ENCODE measurements at places on chromosomes 13 and 19.

DNA sequence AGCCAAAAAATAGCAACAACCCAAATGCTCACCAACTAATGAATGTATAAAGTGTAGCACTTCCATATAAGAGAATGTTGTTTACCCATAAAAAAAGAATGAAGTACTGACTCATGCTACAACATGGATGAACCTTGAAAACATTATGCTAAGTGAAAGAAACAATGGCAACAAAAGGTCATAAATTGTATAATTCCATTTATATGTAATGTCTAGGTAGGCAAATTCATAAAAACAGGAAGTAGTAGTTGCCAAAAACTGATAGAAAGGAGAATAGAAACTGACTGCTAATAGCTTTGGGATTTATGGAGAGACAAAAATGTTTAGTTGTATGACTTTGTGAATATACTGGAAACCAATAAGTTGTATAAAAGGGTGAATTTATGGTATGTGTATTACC, 21.6 kb downstream of the MYCBP2 start:
- ATAC-seq = peak; percentile 26

DNA sequence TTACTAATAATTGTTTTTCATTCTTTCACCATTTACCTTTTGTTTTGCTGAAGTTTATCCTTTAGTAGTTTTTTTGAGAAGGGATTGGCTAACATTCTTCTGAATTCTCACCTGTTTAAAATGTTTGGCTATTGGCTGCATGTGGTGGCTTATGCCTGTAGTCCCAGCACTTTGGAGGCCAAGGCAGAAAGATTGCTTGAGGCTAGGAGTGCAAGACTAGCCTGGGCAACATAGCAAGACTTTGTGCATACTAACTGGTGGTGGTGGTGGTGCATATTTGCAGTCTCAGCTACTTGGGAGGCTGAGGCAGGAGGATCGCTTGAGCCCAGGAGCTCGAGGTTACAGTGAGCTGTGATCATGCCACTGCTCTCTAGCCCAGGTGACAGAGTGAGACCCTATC, 27.5 kb upstream of the RNF113B start:
- ATAC-seq = no peak

GRCh38 chr19:53958823-53959757, 3.6 kb upstream of the CACNG8 start:
- no peak for ATAC-seq

DNA sequence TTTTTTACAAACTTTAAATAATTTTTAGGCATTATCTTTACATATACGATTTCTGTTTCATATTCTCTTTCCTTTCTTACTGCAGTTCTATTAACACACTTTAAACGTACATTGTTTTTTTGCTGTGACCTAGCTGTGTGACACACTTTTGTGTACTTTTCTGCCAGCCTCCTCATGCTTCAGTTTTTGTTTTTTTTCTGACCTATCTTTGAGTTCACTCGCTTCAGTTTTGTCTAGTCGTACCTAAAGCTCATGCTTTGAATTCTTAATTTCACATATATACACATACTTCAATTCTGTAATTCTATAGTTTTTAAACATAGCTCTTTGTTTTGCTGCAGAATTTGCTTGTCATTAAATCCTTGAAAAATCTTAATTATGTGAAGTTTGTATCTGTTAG, 150.4 kb downstream of the PDS5B start:
- no peak for ATAC-seq

DNA sequence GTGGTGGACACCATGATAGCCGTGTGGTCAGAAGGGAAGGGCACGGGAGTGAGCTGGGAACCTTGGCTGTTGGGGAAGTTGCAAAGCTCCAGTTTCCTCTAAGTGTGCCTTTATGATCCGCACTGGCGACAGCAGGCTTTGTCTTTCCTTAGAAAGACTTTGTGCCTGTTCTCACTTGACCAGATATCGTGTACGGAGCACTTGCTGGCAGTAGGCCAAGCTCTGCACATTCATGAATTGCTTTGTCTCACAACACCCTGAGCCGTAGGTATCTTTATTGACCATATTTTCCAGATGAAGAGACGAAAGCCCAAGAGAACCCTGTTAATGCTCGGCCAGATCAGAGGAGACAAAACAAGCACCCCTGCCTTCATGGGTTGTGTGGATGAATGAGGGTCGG, 15.1 kb downstream of the CUL4A start:
- no peak for ATAC-seq

DNA sequence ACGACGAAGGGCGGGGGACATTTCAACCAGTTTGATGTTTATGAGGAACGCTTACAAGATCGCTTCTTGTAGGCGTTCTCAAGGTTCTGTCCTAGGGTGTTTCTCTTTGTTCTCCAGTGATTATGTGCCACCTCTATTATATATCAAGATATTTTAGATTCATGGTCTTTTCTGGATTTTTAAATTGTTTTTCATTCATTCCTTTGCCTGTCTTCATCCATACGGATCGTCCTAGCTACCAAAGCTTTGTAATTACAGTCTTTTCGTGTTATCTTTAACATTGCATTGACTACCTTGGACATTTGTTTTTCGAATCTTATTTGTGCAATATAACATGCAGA, 342 bp upstream of the EID2 start:
- ATAC-seq = no peak

DNA sequence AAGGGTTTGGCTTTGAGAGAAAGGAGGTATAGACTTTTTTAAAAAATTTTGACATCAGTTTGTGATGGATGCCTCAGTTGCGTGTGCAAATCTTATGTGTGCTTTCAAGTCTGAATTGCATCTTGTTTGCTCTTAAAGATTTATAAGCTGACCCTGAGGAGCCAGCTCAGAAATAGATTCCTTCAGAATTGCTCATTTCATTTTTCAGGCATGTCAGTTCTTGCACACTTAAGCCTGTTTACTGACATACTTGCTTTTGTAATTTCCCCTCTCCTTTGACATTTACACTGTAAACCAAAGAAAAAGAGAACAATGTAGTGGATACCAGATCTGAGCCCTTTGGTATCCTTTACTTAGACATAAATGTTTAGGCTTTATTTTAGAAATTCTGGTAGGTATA, 87.6 kb downstream of the RNF17 start:
- no peak for ATAC-seq

DNA sequence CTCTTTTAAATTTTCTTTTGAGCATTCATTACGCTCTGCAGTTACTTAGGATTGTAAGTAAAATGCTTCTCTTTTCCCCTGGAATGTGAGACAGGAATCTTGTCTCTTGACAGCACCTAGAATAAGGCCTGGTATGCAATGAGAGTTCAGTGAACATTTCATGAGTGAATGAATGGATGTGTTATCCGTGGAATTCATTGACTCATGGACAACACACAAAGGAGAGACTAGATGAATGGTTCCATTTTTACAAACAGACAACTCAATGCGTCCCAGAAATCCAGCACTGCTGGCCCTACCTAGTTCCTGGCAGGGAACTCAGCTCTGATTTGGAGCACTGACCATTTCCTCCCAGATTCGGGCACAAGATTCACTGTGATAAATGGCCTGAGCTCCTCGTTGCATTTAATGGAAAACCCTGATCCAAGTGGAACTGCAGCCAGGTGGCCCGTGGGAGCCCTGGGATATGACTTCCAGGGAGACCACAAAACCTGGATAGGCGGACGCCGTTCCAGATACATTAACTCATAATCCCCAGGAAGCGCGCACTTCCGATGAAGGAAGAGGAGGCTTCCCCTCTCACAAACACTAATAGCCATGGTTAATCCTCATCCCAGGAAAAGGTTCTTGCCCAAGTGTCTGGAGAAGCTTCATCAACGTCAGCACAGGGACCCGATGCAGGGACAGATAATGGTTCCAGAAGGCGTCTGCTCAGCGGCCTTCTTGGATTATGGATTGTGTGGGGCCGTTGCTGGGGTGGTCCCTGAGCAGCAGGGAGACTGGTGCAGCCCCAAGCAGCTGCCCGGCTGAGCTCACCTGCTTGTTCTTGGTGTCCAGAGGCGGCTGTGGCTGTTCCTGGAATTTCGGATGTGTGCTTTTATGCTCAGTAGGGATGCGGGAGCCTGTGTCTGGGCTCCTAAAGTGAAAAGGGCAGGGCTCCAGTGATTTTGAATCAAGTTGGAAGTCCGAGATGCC, 211.1 kb upstream of the TSHZ3 start:
- ATAC-seq = no peak

DNA sequence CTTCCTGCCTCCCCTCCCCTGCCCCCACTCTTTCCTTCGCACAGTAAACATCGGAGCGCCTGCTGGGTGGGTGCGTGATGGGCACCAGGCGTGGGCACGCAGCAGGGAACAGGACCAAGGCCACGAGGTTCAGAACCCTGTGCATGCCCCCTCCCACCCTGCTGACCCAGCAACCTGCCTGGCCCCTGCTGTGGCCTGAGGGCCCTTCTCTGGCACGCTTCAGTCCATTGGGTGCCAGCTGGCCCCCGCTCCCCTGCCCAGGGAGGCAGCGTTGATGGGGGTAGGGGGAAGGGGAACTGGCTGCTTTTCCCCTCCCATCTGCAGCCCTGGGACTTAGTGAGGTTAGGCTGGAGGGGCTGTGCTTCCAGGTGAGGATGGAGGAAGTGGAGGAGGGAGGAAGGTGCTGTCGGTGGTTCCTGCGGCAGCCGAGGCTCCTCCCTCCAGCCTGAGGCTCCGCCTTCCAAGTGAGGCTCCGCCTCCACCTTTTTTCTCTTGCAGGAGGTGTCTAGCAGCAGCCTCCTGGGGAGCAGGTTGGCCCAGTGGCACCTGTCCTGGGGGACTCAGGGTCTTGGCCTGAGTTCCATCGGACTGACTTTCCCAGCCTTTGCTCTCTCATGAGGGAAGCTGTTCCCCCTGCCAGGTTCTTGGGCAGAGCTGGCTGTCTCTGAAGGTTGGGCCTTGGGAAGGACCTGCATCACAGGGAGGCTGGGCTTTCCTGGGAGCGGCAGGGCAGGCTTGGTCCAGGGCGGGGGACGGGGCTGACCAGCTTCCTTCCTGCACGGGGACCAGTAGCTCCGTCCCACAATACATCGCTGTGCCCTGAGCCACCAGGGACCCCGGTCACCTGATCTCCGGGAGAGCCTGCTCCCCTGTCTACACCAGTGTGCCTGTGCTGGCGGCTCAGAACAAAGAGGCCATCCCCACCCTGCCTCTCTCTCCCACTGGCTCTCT, 7.3 kb downstream of the PIAS4 start:
- peak; percentile 50 for ATAC-seq

DNA sequence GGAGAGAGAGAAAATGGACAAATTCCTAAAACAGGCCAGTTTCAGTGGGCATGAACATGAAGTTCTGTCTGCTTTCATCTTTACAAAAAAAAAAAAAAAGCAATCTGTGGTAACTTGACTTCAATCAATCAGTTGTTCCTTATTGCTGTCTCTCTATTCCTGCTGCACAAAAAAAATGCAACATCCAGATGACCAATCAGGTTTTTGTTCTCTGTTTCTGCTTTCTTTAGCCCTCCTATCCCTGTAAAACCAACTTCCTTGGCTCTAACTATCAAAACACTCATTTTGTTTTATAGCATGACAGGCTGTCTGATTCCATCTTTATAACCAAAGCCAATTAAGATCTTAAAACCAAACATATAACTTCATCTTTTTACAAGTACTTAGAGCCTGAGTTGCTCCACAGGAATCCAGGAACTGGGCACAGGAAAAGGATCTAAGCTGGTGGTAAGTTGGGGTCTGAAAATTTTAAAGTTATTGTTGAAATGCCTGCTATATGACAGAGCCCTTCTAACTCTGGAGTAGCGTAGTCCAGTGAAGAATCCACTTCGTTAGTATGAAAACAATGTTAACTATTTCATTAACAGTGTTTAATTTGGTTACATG, at the start of gene FPR3:
Gene FPR3 (plus strand): TSS at position 273 of the 606 bp plus-strand sequence. CDS start 28,592 bp downstream, outside the sequence.
- no peak for ATAC-seq

GRCh38 chr19:18322318-18322758, 538 bp downstream of the LSM4 start:
- peak; percentile 24 for ATAC-seq

GRCh38 chr13:59157181-59157580, 1006.5 kb downstream of the DIAPH3 start:
- ATAC-seq = no peak

- ATAC-seq = peak; percentile 79
These were observed 15.9 kb upstream of the NOP53 start for GRCh38 chr19:47729468-47729798.

DNA sequence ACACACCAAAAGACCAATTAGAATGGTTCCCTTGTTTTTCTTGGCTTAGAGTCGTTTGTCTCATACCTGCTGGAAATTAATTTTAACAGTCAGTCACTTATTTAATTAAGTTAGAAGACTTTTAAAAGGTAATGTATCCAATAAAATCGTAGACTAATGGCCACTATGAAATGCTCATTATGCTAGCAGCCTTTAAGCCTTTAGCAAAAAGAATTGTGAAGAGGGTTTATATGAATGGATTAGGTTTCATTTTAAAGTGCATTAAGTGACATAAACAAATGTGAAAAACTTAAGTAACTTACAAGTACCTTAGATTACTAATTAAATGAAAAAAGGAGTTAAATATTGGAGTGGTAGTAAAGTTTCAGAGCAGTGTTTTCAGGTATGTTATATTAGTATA, 139.6 kb downstream of the RXFP2 start:
- ATAC-seq = no peak

DNA sequence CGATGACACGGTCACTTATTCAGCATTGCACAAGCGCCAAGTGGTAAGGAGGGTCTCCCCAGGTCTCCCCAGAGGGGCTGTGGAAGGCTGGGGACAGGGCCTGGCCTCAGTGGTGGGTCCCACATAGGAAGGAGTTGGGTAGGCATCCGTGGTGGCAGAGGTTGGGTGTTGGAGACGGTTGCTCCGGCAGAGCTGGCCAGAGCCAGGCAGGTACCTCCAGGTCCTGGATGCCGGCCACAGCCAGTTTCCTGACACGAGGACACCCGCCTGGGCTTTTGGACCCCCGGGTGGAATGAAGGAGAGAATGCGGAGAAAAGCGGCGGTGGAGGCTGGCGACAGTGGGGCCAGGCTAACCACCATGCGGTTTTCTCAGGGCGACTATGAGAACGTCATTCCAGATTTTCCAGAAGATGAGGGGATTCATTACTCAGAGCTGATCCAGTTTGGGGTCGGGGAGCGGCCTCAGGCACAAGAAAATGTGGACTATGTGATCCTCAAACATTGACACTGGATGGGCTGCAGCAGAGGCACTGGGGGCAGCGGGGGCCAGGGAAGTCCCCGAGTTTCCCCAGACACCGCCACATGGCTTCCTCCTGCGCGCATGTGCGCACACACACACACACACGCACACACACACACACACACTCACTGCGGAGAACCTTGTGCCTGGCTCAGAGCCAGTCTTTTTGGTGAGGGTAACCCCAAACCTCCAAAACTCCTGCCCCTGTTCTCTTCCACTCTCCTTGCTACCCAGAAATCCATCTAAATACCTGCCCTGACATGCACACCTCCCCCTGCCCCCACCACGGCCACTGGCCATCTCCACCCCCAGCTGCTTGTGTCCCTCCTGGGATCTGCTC, 1.3 kb upstream of the FFAR1 start:
- ATAC-seq = peak; percentile 54

- ATAC-seq = no peak
These were observed 2.1 kb upstream of the SIGLEC8 start for GRCh38 chr19:51460164-51460992.

Data from activated T-helper 17 cell treated with anti-CD3 and anti-CD28 coated beads, Interleukin-2, amount 50 U/mL, for 72 hours (primary cell).